ENCODE measurements at places on chromosomes 11 and 22. TPM values are rescaled to one million over a fixed set of nuclear protein-coding genes. Genes with fewer than 3 reads are reported as not detected.
A peak's percentile ranks its signal among the peaks of the same experiment; 100 is the strongest.

DNA sequence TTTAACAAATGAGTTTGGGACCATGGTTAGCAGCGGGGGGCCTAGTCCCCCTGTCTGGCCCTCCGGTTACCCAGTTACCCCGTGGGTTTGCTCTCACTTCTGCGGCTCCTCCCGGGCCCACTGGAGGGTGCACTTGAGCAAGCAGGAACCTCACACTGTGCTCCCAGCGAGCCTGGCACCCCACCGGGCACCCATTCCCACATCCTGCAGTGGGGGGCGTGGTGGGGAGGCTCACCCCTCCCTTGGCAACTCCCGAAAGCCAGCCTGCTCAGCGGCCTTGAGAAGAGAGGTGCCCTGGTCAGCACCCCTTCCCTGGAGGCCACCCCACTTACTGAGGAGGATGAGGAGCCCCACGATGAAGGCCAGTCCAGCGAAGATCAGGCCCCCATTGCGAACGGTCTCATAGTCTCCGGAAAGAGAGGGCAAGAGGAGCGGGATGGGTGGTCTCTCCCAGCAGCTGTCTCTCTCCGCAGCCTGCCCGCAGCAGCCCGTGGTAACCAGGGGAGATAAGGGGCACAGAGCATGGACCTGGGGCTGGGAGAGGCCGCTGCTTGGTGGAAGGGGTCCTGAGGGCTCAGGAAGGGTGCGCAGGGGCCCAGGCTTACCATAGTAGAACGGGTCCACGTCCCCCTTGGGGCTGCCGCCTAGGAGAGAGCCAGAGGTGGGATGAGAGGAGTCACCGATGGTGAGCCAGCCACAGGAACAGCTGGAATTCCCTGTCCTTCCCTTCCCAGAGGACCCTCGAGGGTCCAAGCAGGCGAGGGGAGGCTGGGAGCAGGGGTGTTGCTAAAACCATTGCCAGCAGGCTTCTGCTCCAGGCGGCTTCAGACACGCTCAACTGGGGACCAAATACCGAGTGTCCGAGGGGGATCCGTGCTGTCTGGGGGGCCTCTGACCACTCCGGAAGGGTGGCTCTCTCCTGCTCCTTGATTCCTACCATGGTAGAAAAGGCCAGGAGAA is 2.2 kb downstream of the FXYD2 start:
- no peak for DNase-seq

DNA sequence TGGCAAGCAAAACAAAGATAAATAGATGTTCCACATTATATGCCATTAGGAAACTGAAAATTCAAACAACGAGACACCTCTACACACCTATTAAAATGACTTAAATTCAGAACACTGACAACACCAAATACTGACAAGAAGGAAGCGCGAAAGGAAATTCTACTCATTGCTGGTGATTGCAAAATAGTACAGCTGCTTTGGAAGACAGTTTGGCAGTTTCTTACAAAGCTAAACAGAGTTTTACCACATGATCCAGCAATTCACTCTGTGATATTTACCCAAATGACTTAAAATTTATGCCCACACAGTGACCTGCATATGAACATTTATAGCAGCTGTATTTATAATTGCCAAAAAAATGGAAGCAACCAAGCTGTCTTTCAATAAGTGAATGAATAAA is 232.6 kb downstream of the CASP12 start:
- peak; percentile 9 for DNase-seq

DNA sequence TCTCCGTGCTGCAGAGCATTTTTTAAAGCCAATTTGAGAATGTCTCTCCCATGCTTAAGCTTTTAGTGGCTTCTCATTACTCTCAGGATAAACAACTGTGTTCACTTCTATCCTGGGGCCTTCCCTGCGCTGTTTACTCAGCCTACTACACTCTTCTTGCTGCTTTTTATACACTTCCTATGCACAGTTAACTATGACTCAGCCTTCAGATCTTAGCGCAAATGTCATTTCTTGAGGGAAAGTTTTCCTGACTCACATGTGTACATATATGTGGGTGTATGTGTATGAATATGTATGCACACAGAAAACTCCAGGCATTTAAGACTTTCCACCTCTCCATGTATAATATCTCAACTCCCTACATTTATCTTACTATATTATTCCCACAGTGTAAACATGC is 9.8 kb downstream of the THAP12 start:
- DNase-seq: peak; percentile 82

DNA sequence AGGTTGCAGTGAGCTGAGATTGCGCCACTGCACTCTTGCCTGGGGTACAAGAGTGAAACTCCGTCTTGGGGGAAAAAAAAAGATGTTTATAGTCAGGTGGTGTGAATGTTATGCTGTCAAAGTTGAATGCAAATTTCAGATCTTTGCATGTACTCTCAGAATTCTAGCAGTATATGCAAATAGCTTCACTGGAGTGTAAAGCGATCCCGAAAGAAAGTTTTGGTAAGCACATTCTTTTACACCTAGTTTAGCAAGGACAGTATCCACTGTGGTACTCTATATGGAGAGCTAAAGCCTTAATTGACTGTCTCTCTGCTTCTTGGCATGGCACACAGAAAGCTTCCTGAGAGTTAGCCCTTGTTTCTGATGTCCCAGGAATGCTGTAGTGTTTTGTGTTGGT is 4.0 kb downstream of the JAM3 start:
- no peak for DNase-seq

GRCh38 chr11:71565263-71565662 is at the start of gene KRTAP5-10:
TSS of gene KRTAP5-10 (plus strand) at chr11:71565563. CDS start at chr11:71565588, 25 bp downstream.
- DNase-seq: no peak

DNA sequence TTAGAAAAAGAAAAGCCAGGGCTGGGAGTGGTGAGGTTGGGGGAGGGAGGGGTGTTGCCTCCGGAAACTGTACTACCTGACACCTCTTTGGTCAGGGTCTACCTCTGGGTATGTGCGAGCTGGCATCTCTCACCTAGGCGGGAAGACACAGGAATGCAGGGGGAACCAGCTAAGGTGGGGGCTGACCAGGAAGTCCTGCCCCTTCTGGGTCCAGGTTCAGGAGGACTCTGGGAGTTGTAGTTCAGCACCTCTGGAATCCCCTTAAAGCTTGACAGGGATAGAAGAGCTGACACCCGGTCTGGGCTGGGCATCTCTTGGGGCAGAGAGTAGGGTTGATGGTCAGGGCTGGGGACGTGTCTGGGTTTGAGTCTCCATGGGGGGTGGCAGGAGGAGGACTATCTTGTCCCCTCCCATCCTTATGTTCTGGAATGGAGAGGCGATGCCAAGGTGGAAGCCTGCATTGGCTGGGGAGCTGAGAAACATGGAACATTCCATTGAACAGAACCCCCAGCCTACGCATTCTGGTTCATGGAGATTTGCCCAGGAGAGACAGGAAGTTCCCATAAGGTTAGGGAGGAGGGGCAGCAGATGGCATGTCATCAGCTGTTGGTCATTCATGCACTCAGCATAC is 2.1 kb upstream of the KIAA1671 start:
- peak; percentile 64 for DNase-seq

DNA sequence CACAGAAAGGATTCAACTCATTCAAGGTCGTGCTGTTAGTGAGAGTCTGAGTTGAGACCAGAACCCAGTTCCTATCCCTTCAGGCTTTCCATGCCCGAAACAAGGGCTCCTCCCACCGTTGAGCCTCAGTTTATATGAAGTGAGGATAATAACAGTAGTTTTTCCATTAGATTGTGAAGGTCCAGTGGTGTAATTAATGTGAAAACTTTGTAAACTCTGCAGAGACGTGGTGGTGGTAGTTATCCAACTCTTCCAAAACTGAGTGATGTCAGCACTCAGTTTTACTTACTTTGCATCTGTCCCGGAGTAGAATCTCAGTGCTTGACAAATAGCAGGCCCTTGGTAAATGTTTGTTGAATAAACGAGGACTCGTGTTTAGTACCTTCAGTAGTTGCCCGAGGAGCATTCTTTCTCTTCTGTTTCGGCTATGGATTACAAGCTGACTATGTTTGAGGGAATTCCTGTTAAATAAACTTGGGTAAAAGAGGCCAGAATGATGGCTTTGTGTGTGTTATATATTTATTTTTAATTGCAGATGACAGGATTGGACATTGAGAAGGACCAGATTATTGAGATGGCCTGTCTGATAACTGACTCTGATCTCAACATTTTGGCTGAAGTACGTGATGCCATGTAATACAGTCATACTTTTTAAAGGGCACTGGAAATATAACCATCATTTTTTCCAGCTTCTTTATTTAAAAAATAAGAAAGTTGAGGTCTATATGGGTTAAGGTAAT is 1.0 kb downstream of the REXO2 start:
- peak; percentile 46 for DNase-seq

DNA sequence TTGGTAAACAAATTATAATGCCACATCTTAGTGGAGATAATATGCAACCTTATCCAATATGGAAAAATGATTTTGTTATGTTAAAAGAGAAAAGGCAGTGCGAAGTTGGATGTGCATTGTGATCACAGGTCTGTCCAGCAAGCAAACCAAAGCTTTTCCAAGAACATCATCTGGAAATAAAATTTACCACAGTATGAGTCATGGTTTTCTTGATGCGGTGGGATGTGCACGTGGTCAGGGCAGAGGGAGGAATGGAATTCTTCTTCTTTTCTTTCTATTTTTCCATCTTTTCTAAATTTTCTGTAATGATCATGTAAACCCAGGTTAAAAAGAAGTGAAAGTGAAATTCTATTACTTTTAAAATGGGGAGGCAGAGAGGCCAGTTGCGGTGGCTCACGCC is 169.8 kb downstream of the C11orf91 start:
- peak; percentile 79 for DNase-seq

DNA sequence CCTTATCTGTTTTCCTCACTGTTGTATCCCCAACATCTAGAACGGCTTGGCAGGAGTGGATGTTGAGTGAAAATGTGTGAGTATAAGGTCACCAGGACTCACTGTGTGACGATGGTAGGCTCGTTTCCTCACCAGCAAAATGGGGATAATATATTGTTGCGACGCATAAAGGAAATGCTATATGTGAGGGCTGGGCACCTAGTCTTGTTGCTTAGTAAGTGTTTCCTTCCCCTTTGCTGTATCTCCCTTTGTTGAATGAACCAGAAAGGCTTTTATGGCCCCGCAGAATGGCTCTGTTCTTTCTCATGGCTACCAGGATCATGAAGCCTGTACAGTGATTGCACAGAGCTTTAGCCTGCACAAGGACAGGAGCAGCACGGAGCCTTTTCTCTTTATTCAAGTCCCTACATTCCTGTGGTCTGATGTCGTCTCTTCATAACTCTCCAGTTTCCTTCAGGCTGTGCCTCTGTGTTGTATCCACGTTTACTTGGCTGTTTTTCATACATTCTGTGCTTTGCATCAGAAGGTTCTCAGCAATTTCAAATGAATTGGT is 5.4 kb downstream of the TNRC6B start:
- peak; percentile 89 for DNase-seq

DNA sequence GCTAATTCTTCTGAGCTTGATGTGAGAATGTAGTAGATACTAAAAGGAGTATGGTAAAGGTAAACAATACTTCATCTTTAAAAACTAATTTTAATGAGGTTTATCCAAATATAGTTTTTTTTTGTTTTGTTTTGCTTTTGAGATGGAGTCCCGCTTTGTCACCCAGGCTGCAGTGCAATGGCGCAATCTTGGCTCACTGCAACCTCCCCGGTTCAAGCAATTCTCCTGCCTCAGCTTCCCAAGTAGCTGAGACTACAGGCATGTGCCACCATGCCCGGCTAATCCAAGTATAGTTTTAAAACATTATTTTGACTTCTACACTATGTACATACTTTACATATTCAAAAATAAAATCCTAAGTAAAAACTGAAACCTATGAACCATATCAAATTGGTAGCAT is 4.1 kb downstream of the ZBTB44 start:
- no peak for DNase-seq

DNA sequence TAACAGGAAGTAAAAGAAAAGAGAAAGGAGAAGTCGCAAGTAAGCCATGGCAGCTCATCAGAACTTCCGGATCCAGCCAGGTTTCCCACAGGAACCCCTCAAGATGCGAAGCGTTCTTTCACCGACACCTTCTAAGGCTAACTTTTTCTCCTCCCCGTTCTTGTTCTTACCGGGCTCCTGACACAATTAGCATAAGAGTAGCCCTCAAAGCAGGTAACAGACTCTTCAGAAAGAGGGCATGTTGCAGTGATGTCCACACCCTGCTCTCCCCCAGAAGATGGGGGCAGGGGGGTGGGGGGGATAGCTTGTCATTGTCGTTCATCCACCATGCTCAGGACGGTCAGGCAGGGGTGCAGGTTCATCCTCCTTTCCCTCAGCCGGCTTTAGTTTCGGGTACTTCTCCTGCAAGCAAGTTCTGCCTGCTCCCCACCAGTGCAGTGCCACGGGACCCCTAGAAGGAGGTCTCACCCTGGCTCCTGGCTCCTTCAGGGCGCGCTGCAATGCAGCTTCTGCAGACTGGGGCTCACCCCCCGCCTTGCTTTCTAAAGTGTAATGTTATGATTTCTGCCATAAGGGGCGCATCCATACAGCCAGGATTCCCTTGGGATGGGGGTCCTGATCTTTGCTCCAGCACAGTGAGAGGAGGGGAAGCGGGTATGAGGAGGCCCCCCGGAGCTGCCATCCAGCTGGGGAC is 2.3 kb downstream of the OPCML start:
- DNase-seq: no peak

DNA sequence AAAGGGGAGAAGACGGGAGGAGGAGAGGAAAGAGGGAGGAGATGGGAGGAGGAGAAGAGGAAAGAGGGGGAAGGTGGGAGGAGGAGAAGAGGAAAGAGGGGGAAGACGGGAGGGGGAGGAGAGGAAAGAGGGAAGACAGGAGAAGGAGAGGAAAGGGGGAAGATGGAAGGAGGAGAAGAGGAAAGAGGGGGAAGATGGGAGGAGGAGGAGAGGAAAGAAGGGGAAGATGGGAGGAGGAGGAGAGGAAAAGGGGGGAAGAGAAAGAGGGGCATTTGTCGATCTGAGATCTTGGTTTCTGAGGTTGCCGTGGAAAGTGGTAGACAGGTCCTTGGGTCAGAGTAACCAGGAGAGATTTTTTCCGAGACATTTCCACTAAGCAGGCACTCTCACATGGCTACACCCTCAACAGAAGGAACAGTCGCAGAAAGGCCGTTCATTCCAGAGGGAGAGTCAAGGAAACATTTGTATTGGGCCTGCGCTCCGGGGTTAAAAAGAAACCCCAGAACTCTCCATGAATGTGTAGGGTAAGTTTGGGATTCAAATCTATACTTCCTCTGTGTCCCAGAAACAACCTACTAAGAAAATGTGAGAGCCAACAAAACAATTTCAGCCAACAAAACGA is 39.8 kb upstream of the CARS1 start:
- DNase-seq: no peak

DNA sequence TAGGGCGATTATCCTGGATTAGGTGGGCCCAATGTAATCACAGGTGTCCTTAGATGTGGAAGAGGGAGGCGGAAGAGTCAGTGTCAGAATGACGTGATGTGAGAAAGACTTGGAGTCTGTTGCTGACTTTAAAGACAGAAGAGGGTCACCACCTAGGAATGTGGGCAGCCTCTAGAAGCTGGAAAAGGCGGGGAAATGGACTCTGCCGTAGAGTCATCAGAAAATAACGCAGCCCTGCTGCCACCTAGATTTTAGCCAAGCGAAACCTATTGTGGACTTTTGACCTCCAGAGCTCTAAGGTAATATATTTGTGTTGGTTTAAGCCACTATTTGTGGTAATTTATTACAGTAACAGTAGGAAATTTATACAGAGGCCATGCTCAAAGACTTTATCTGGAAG is 4.8 kb downstream of the DDX10 start:
- no peak for DNase-seq

Gene MS4A4A
- 50.9 TPM for total RNA-seq

Gene FOLH1
- total RNA-seq: not detected

Gene RBMXL2
- not detected for total RNA-seq

Gene PPP6R3
- 104 TPM for total RNA-seq

Gene DNAJB7
- total RNA-seq: not detected

Gene FXYD6
- total RNA-seq: 0.86 TPM

Gene SCGB1D2
- total RNA-seq: not detected

Gene MUC5AC
- total RNA-seq: not detected

Gene MOGAT2
- not detected for total RNA-seq

Gene TM7SF2
- total RNA-seq: 7.0 TPM

Gene KIF18A
- 43.7 TPM for total RNA-seq

Gene POU2AF2
- total RNA-seq: not detected

All from M059J (cell line).